ENCODE measurements at places on chromosomes 12 and 14. TPM values are rescaled to one million over a fixed set of nuclear protein-coding genes. Genes with fewer than 3 reads are reported as not detected.

The LRFN5 gene
- total RNA-seq: 1.4 TPM

The RGS6 gene
- total RNA-seq: not detected

The CLEC12A gene
- not detected for total RNA-seq

The RPGRIP1 gene
- total RNA-seq: not detected

The PSMC6 gene
- total RNA-seq: 49.3 TPM

The ANP32D gene
- total RNA-seq: not detected

The DNAJC22 gene
- total RNA-seq: 0.48 TPM

The C12orf60 gene
- total RNA-seq: 2.1 TPM

The RABGGTA gene
- 28.7 TPM for total RNA-seq

The MUCL1 gene
- total RNA-seq: not detected

The PIWIL1 gene
- not detected for total RNA-seq

The TMEM117 gene
- 8.5 TPM for total RNA-seq

The SPRYD4 gene
- 1.7 TPM for total RNA-seq

The LPAR5 gene
- total RNA-seq: not detected
